ENCODE measurements at places on chromosomes 2 and 18. TPM values are rescaled to one million over a fixed set of nuclear protein-coding genes. Genes with fewer than 3 reads are reported as not detected.

DNA sequence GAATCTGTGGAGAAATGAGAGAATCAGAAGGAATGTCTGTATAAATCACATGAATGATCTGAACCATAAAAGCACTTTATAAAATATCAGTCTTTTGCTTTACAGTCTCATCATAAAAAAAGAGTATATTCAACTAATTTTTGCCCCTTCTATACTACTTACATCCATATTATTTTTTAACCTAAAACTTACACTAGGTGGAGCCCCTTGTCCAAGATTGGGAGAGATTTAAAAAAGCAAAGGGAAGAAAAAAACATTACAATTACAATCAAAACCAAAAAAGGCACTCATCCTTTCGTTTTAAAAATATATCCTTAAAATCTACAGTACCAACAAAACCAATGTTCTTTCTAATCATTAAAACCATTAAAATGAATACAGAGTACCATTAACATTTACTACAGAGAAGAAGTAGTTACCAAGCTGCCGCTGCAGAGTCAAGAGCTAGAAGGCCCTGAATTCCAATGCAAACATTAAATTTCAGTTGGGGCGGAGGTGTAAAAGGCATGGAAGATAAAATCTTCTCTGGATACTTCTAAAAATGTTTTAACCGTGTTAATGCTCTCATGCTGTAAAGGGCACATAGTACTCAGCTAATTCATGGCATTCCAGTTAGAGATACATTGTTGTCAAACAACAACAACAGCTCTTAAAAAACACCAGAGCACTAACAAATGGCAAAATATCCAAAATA lies 56.7 kb upstream of the EPB41L3 start:
- no peak for DNase-seq

GRCh38 chr2:115386465-115386864 lies 944.0 kb downstream of the DPP10 start:
- no peak for DNase-seq

DNA sequence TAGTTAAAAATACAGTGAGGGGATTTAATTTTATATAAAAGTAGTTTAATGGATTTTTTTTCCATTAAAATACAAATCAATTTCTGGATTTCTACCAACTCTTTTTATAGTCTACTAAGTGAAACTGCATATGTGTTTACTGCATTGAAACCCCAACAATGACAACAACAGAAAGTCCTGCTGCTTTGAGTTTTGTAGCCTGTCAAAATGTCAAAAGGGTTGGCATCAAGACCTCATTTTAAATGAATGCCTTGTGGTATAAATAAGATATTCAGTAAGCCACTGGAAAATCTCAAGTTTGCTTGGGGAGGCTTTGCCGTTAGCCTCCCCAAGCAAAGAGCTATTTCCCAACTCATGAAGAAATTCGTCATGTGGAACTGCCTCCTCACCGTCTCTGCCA lies 440.3 kb upstream of the HNMT start:
- no peak for DNase-seq

- no peak for DNase-seq
Measured at GRCh38 chr2:12090072-12090471, 343.6 kb downstream of the LPIN1 start.

- no peak for DNase-seq
Measured at GRCh38 chr2:120105360-120105759, 92.5 kb downstream of the EPB41L5 start.

DNA sequence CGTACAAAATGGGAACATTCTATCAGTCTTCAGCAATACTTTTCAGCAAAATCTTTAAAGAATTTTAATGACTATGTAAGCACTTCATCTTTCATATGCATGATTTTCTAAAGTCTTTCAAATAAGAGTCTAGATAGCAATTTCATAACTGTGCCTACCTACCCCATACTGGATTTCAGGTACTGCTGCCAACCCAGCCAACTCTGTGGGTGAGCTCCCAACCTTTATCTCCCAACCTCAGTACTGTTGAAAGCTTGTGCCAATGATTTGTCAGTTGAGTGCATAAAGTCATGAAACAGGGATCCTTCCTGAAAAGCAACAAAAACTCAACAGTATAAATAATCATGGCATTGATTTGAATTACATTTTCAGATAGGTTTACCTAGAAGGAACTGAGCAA lies 296.9 kb downstream of the PID1 start:
- DNase-seq = no peak

DNA sequence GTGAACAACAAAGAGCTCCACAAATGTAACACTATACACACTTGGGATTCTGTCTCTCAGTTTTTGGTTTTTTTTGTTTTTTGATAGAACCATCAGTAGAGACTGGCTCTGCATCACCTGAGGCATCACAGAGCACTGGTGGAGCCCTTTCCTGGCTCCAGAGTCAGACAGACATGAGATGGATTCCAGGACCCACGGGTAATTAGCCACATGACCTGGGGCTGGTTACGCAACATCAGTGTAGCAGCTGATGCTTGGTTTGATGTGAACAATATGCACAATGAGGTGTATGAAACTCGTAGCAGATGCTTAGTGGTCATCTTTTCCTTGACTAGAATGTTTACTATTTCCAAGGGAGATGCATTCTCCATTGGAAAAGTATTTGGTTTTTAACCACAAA lies 40.7 kb downstream of the CMPK2 start:
- no peak for DNase-seq

INHA gene
- not detected for total RNA-seq

AMER3 gene
- total RNA-seq = not detected

- DNase-seq = no peak
Measured at GRCh38 chr2:109322641-109323040, 193.6 kb downstream of the SH3RF3 start.

- DNase-seq = no peak
Measured at GRCh38 chr2:64462940-64463700, 9.2 kb downstream of the LGALSL start.

GRCh38 chr18:49277395-49278036 lies 182.9 kb downstream of the DYM start:
- DNase-seq = no peak

- no peak for DNase-seq
Measured at GRCh38 chr2:191150230-191150599, 579 bp downstream of the STAT4 start.

EEF1B2 gene
- 1,278 TPM for total RNA-seq

- no peak for DNase-seq
Measured at GRCh38 chr2:142037744-142038143, 93.1 kb downstream of the LRP1B start.

REG3A gene
- not detected for total RNA-seq

- DNase-seq = no peak
Measured at GRCh38 chr2:197308996-197309690, 1.4 kb downstream of the ANKRD44 start.

TPO gene
- not detected for total RNA-seq

DNA sequence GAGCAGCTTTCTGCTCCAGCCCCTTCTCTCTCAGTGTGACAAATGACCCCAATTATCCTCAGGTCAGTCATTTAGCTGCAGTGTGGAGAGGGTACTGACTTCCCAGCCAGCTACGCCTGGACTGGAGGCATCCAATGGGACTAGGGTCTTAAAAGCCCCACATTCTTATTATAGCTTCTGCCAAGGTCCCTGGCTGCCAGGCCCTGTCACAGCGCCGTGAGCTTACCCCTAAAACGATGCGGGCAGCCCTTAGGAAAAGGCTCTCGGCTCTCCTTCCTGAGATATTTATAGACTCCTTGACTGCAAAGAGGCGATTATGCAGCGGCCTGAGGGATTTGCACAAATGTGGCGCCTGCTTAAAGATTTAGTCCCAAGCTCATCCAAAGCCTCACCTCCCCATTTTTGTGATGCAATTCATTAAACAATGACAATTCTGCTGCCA lies 69.2 kb upstream of the EDAR start:
- DNase-seq = no peak

DNA sequence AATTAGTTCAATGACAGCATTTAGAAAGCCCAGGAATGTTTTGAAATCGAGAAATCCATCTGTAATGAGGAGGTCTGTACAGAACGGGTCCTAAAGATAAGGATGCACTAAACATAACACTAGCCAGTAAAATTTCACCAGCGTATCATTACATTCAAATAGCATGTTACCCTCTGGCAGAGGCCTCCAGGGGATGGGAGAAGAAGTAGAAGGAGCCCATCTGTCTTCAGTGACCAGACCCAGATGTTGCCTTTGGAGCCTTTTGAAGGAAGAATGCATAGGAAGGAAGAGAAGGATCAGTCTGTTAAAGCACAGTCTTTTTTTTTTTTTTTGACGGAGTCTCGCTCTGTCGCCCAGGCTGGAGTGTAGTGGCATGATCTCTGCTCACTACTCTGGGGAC lies 86.1 kb upstream of the BCL2L11 start:
- no peak for DNase-seq
